Stimulated activated CD4-positive, alpha-beta T cell treated with anti-CD3 and anti-CD28 coated beads, Interleukin-1b, Interleukin-23, amount 100 ng/mL, for 4 hours (primary cell): ENCODE measurements at places on chromosomes 12 and 14.

- DNase-seq: no peak
Measured at GRCh38 chr12:91361864-91362263, 179.2 kb upstream of the DCN start.

GRCh38 chr14:22184157-22184829, 404.7 kb downstream of the DAD1 start:
- DNase-seq: no peak

DNA sequence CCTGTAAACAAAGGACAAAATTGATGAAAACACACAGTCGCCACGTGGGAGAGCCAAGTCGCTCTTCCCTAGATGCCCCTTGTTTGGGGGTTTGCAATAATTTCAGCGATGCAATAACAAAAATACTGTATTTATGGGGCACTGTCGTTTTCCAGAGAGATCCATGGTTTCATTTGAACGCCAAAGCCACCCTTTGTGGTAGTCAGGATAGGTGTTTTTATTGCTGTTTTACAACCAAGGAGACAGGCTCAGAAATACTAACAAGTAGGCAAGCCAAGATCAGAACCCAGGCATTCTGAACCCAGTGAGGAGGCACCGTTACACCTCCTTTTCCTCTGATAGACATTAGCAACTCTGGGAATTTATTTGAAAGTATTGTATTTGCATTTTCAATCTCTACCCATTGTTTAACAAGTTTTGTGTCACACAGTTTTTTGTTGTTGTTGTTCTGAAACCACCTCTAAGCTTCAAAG, 831 bp upstream of the BTBD7 start:
- no peak for DNase-seq

- no peak for DNase-seq
Measured at GRCh38 chr12:65949009-65949623, 124.8 kb downstream of the HMGA2 start.

GRCh38 chr12:6336079-6336888, 5.6 kb downstream of the TNFRSF1A start:
- no peak for DNase-seq

DNA sequence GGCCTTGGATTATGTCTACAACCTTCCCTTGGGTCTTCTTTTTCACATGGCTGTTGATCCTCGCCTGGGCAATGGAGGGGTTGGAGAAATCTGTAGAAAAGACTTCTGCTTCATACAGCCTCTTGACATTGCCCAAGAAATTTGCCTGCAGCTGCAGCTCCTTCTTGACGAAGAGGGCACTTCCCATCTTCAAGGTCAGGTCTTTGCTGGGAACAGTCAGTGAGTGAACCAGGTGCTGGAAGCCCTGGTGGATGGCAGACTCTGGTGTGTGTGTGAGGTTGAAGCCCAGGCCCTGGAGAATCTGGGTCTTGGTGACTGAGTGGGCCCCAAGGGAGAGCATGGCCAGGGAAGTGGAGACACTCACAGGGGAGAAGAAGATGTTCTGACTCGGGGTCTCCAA, 6.7 kb downstream of the SERPINA9 start:
- DNase-seq: no peak

DNA sequence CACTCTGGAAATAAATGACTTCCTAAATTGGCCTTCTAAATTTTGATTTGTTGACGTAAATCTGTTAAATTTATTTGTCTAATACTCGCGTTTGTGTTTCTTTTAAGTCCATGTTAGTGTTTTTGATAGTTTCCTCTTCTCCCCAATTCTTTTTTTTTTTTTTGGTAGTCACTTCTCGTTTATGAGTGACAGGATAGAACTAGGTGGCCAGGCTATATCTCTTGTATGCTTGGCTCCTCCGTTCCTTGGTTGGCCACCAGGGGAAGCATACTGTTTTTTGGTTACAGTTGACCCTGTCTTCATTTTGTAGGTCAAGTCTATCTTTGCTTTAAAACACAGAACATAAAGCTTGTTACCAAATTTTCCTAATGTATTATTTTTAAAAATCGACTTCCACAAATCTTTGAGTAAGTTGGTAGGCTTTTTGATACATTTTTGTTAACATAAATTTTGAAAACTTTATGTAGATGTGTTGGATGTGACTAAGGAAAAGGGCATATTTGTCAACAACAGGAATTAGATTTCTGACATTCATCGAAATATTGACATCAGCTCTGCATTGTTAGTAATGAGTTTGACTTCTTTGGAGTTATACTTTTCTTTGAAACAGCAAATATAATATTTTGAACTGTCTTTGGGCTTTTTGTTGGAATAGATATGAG, 2.2 kb downstream of the RCOR1 start:
- DNase-seq: peak; percentile 32

DNA sequence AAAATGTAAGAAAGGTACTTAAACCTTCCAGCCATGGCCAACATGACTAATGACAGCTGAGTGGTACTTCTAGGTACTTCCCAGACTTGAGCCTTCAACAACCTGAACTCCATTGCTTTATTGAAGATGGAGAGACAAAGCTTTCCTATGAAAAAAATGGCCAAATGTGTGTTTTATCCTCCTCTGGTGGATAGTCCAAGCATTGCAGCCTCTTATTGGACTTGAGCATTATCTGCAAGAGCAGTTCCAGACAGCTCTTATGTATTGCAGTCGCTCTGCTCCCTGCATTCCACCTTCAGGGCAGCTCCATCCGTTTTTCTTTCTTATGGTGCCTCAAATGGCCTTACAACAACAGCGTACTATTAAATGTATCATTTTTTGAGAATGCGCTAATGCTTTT, 588.2 kb downstream of the NRXN3 start:
- DNase-seq: no peak

- no peak for DNase-seq
Measured at GRCh38 chr12:74552201-74552600, 14.6 kb downstream of the ATXN7L3B start.

DNA sequence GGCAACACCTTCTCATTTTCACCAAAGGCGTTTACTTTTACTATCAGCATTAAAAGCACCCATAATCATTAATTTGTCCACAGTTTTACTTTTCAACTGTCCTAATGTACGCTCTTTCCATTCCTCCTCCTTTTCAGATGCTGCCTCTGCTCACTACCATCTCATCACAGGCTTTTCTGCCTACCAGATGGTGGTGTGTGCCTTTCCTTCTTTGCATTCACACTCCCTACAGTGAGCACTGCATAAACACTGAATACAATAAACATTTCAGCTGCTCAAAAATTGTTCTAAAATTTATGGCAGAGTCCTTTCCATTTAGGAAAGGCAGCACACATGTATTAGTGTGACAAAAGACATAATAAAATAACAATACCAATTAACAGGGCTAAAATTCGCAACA, 435.7 kb downstream of the GXYLT1 start:
- DNase-seq: no peak

GRCh38 chr12:27190761-27191160, 53.3 kb upstream of the STK38L start:
- DNase-seq: no peak

DNA sequence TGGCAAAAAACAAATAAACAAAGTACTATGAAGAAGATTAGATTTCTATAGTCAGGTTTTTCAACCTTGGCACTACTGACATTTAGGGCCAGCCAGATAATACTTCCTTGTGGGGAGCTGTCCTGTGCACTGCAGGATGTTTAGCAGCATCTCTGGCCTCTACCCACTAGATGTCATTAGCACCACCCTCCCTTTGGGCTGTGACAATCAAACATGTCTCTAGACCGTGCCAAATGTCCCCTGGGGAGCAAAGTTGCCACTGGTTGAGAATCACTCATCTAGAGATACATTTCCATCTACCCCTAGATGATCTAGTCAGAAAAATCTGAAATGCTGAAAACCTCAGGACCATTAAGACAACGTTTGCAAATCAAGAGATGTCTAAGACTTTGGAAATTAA, 29.9 kb downstream of the SRRM4 start:
- DNase-seq: no peak

- no peak for DNase-seq
Measured at GRCh38 chr12:2958432-2959191, 585 bp upstream of the TEAD4 start.

GRCh38 chr12:131949431-131950181, at the start of gene EP400:
EP400 (plus strand) TSS chr12:131949942; CDS start chr12:131960620, 10,678 bp downstream.
- peak; percentile 96 for DNase-seq

GRCh38 chr14:87014856-87015255, 978.1 kb downstream of the GALC start:
- no peak for DNase-seq

GRCh38 chr14:99247772-99248171, 24.2 kb downstream of the BCL11B start:
- no peak for DNase-seq

DNA sequence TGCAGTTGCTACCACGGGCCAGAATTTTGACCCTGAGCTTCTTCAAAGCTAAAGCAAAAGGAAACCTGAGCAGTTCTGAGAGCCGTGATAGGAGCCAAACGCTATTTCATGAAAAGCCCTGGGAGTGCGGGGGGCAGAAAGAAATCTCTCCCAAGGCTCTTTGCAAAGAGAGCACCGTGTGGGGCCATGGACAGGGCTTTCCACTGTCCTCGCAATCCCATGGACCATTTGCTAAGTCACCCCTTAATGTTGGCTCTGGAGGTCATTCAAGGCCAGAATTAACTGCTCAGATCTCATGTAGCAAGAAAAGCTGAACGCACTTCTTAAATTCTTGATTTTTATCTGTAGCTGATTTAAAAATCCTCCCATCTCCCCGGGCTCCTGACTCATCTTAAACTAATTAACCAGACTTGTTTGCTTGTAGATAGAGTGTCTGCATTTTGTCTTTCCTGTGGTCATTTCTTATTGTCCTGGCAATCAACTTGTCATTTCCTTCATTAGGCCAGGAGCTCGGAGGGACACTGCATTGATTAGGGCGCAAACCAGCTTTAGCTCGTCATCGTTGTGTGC, 24.8 kb downstream of the CLSTN3 start:
- DNase-seq: no peak

GRCh38 chr14:31201111-31201510, 6.5 kb downstream of the HECTD1 start:
- DNase-seq: no peak

DNA sequence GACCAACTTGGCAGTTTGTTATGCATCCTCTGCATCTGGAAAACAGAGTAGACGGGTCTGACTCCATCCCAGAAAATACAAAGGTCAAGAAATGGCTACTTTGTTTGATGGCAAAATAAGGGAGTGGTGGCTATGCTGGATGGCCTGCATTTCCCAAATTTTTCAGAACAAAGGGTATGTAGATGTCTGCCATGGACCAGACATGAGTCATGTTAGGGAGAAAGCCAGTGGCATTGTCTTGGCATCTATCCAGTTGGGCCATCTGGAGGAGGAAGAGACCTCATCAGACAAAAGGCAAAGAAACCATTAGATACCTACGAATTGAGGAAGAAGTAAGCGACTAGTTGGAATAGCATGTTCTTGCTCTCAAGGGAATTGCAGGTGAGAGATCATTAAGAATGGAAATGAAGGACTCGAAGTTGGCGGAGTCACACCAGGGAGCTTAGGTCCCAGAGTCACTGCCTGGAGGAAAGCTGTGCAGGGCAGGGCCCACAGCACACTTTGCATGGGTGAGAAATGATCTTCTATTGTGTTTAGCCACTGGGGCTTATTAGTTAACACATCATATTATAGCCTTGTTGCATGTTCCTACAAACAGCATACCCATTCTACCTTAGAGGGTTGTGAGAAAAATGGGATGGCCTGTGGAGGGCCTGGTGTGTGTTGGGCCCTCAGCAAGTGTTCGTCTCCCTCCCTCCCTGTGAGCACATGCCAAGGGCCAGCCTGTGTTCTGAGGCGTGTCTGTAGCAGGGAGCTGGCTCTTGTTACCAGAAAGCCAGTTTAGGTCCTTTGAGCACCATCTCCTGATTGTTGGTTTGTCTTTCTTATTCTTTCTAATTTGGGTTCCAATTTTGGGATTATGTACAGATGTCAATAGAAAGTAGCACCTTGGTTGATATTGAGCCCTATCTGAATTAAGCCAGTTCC, 119.4 kb downstream of the KTN1 start:
- no peak for DNase-seq

GRCh38 chr14:56811593-56812363, 1.5 kb upstream of the OTX2 start:
- no peak for DNase-seq

GRCh38 chr12:52907092-52907810, 2.4 kb upstream of the KRT8 start:
- no peak for DNase-seq

DNA sequence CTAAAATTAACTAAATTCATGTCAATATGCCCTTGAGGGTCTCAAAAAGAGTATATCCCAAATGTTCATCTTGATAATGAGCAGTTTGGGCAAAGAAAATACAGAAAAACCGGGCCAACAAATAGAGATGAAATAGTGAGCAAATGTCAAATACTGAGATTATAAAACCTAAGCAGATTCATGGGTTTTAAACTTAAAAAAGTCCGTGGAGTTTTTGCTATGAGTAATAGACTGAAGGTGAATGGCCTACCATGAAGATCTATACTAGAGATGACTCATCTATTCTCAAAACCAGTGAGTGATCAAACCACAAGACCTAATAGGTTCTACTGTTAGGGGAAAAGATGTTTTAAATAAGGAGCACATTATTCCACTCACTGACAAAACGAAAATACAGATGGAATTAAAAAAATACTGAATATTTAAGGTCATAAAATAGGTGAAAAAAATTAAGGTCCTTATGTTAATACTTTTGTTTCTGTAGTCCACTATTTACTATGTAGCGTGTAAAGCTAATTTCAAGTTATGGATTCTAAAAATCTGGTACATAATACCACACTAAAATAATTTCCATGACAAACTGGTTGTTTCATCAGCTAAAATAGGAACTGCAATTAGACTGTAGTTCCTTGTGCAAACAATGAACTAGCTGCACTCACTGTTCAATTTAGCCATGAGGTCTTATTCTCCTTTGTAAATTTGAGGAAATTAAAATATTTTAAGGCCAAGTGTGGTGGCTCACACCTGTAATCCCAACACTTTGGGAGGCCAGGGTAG, 5.0 kb downstream of the HNRNPC start:
- DNase-seq: no peak

DNA sequence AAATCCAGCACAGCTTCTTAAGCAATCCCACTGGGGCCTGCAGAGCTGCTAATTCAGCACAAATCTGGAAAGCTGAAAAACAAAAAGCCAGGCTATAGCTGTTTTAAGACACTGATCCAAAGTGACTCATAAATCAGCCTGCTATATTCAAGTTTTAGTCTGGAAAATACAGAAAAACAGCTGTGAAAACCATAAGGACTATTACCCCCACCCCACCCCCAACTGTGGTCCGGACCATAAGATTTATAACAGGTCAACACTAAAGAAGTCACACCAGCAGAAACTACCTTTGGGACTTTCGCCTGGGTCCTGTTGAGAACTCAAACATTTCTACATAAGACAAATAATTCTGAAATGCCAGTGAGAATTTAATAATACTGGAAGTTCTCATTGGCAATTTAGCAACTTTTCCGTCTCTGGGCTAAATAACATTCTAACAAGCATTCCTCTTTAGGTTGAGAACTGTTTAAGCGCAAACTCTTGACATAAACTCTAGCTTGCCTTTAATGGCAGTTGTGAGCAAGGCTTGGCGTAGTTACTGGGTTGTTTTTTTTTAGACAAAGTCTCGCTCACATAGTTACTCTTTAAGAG, 3.3 kb downstream of the LRIG3 start:
- DNase-seq: no peak
